ENCODE measurements at places on chromosomes 2 and 18.

DNA sequence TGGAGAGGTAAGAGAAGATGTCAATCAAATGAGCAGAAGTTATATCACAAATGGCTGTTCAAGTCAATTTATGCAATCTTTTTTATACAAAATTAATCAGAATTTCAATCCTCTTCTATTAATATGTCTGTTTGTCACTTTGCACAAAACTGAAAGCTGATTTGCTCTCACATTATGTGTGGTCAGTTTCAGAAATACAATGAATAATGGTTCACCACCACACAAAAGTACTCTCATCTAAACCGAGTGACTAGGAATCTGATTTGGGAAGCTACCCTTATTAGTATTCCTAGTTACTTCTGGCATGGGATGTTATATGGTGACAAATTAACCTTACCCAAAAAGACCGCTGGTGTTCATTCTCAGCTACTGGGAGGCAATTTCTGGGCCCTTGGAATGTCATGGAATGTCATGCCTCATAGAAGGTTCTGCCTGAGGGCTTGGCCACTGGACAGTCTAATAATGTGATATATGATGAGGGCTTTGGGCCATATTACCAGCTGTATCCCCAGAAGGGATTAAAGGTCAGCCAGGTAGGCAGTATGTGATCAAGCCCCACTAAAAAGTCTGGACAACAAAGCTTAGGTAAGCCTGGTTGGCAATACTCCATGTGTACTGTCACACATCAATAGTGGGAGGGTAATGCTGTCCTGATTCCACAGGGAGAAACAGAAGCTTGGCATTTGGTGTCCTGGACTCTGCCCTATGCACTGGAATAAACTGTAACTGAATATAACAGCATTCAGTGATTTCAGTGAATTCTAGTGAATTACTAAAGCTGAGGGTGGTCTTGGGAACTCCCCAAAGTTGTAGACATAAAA, 113.2 kb downstream of the PIGN start:
- no peak for DNase-seq

DNA sequence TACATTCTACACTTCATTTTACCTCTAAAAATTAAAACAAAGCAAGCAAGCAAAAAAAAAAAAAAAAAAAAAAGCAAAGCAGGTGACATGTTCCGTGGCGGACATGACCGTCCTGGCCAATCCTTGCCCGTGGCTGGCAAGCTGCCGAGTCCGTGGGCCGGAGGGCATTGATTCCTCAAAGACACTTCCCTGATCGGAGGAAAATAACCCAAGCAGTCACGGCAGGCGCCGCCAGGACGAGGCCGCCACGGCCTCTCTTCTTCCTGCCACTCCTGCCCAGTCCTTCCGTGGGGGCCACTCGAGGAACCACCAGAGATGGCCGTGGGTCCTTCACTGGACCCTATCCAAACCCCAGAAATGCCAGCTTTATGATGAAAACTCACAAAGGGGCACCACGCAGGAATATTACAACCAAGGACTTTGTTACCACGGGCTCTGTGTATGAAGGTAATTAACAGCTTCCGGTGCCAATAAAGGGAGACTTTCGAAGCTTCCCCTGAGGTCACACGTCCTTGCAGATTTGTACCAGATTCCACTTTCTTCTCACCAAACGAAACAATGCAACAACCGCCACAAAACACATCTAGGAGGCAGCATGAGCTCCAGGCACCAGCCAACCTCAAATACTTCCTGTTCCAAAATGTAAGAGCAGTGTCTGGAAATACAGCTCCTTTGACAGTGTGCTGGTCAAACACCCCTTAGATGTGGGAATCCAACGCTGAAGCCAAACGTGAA, 170.3 kb downstream of the HDAC4 start:
- no peak for DNase-seq

GRCh38 chr2:2520401-2520811, 189.3 kb upstream of the MYT1L start:
- DNase-seq: no peak

GRCh38 chr2:219210886-219211362, 4.3 kb downstream of the ZFAND2B start:
- DNase-seq: no peak

DNA sequence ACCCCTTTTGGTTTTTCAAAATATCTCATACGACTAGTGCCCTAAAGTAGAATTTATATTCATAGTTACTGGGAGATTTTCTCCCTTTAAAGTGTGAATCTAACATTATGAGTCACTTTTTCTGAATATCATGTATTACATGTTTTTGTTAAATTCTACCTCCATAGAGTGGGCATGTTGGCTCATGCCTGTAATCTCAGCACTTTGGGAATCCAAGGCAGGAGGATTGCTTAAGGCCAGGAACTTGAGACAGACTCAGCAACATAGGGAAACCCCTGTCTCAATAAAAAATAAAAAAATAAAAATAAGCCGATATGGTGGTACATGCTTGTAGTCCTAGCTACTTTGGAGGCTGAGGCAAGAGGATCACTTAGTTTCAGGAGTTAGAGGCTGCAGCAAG, 45.3 kb upstream of the UNC80 start:
- DNase-seq: no peak

- DNase-seq: peak; percentile 35
Observed at GRCh38 chr2:189641590-189641989, 19.7 kb upstream of the ASNSD1 start.

GRCh38 chr2:27071990-27072830, 756 bp upstream of the OST4 start:
- DNase-seq: peak; percentile 93

- DNase-seq: no peak
Observed at GRCh38 chr2:138819964-138820363, 39.8 kb upstream of the NXPH2 start.
